PC-9 (cell line): ENCODE measurements at places on chromosomes 4 and X. TPM values are rescaled to one million over a fixed set of nuclear protein-coding genes. Genes with fewer than 3 reads are reported as not detected.

GRCh38 chr4:41647383-41647782, 101.1 kb downstream of the PHOX2B start:
- H3K4me3 ChIP-seq, result no peak overlapping the region
- DNase-seq, result no peak
- no peaks in the 10 kb centered on the region for H3K27me3 ChIP-seq
- H3K4me1 ChIP-seq, result no peaks in the 10 kb centered on the region

- no peaks in the 10 kb centered on the region for H3K36me3 ChIP-seq
- H3K4me3 ChIP-seq, result no peak overlapping the region
- no peak overlapping the region for H3K27ac ChIP-seq
- H3K27me3 ChIP-seq, result peaks cover 28% of the 10 kb centered on the region
Measured at GRCh38 chrX:545452-545885, 85.1 kb upstream of the SHOX start.

DNA sequence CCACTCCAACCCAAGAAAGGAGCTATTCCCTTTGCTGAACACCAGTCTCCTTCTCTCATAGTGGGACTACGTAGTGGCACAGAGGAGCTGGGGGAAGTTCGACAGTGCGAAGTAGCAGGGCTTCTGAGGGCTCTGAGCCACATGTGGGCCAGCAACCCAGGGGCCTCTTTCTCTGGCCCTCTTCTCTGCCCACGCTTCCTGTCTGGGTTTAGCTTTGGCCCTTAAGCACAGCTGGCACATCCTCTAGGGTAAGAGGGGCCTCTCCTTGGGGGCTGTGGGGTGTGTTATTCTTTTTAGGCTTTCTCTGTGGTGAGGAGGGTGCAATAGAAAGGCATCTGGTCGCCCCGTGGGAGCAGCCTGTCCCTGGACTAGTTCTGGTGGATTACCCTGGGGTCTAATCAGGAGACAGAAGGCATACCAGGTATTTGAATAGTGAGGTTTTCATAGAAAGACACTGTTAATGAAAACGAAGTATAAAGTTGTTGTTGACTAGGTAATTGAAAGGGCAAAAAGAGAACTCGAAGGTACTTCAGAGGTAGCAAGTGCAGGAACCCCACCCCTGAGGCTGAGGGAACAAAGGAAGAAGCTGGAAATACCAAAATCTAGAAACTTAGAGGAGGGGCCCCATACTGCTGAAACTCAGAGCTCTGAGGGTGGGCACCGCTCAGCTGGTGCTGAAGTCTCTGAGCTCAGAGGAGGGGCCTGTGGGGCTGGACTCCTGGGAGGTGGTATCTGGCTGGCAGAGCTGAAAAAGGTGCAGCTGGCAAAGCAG, 151.9 kb upstream of the RPS6KA3 start:
- no peaks in the 10 kb centered on the region for H3K27me3 ChIP-seq
- no peak for DNase-seq
- no peaks in the 10 kb centered on the region for H3K4me1 ChIP-seq
- no peak overlapping the region for H3K27ac ChIP-seq

- H3K36me3 ChIP-seq, result no peaks in the 10 kb centered on the region
- no peak overlapping the region; the same call in 1 of the 2 replicates for H3K27ac ChIP-seq
- no peaks in the 10 kb centered on the region for H3K27me3 ChIP-seq
Measured at GRCh38 chr4:69054578-69055200, 41.6 kb upstream of the UGT2B7 start.

DNA sequence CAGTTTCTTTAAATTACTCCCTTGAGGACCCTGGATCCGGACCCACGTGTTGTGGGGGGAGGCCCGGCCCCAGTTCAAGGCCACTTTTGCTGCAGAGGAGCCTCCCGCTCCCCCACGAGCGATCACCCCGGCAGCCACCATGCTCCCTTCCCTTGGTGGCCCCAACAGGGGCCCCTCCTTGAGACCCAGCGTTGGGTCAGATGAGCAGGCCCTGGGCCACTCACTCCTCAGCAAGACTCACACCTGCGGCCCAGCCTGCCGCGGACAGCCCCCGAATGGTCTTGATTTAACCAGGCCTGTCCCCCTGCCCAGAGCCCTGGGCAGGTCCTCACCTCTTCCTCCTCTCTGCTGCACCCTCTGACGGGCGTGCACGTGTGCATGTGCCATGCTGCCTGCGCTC, 4.3 kb downstream of the CPLX1 start:
- H3K27ac ChIP-seq, result no peak overlapping the region
- no peaks in the 10 kb centered on the region for H3K36me3 ChIP-seq
- no peak for DNase-seq
- H3K4me3 ChIP-seq, result no peak overlapping the region
- no peaks in the 10 kb centered on the region for H3K4me1 ChIP-seq

C4orf36 gene
- total RNA-seq, result 2.0 TPM in 1 of 2 replicates, not detected in the other

DNA sequence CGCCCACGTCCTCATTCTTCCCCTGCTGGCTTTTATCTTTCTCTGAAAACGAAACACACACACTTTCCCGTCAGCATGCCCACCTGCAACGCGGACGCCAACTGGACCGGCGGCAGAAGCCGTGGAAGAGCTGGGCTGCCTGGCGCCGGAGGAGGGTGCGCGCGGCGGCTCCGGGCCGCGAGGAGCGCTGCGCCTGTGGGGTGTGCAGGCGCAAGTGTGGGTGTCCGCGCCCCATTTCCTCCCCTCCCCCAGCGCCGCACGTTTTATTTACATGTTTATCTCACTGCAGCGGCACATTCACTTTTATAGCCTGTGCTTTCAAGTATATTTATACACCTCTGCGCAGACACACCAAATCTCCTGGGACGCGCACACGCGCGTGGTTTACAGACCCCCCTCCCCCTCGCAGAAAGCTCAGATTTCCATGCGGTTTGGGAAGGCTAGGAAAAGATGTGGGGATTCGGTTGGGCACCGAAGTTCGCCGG, 1.5 kb downstream of the PITX2 start:
- no peak overlapping the region for H3K27ac ChIP-seq
- H3K27me3 ChIP-seq, result no peaks in the 10 kb centered on the region
- no peak for DNase-seq
- peak overlapping the region; percentile 59; the same call in 1 of the 2 replicates for H3K4me3 ChIP-seq
- H3K4me1 ChIP-seq, result no peaks in the 10 kb centered on the region
- no peaks in the 10 kb centered on the region for H3K36me3 ChIP-seq

PCDH7 gene
- total RNA-seq, result 28.6 and 32.4 TPM in 2 replicates

DNA sequence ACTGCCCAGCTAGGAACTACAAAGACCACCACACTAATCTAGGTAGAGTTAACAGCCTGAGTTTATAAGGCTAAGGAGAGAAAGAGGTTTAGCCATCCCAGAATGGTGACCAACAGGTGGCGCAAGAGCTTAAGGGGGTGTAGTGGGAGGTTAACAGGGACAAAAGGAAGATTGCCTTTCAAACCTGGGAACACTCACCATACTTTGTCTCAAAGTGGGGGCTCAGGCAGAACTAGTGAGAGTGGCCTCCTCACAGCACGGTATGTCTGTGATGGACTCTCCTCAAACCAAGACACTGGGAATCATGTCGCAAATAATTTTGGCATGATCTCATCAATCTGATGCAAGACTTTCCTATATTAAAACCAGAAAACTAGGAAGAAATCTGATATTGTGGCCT, 23.4 kb downstream of the CCNI start:
- no peaks in the 10 kb centered on the region for H3K4me1 ChIP-seq
- peak; percentile 34 for DNase-seq
- H3K27me3 ChIP-seq, result no peaks in the 10 kb centered on the region
- H3K36me3 ChIP-seq, result no peaks in the 10 kb centered on the region

- H3K4me1 ChIP-seq, result no peaks in the 10 kb centered on the region
- H3K27ac ChIP-seq, result no peak overlapping the region
- no peak overlapping the region for H3K4me3 ChIP-seq
- no peaks in the 10 kb centered on the region for H3K27me3 ChIP-seq
- DNase-seq, result no peak
Measured at GRCh38 chr4:61921920-61922319, 721.8 kb downstream of the ADGRL3 start.
